A549 treated with Hydrocortisone at 1 μM for 4 hours (cell line): ENCODE measurements at places on chromosomes 2 and 18. TPM values are rescaled to one million over a fixed set of nuclear protein-coding genes. Genes with fewer than 3 reads are reported as not detected.

Gene CCDC74B
- 4.2 to 6.9 TPM (median 6.5 TPM) in 5 replicates for total RNA-seq

Gene OR6B2
- total RNA-seq, result not detected in 5 replicates

Gene SERPINB13
- total RNA-seq, result not detected in 5 replicates

Gene MSTN
- not detected in 5 replicates for total RNA-seq

Gene PRKAG3
- total RNA-seq, result not detected in 5 replicates
